ENCODE measurements at places on chromosomes 5 and 9.

- peaks cover 5% of the 10 kb centered on the region for H3K36me3 ChIP-seq
- H3K27ac ChIP-seq = no peak overlapping the region
- no peak overlapping the region for H3K4me3 ChIP-seq
- DNase-seq = no peak
- H3K4me1 ChIP-seq = peaks cover 6% of the 10 kb centered on the region
- peaks cover 64% of the 10 kb centered on the region for H3K27me3 ChIP-seq
These were observed 17.8 kb upstream of the CEP72 start for GRCh38 chr5:594226-594860.

DNA sequence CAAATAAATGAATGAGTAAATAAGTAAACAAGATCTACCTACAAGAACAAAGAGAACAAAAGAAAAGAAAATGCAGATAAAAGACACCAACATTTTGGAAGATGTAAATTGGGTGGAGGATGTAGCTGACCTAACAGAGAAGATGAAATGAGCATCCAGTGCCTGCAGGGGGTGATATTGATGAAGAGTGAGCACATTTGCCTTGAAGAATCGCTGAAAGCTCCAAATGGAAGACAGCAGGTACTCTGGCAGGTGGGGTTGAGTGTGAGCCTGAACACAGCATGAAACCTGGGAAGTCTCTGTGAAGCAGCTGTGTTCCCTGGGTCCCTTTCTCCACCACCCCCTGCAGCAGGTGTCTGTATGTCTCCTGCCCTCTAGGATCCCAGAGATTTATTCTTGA is 125.6 kb downstream of the NXNL2 start:
- H3K27me3 ChIP-seq = peaks cover 6% of the 10 kb centered on the region
- no peaks in the 10 kb centered on the region for H3K36me3 ChIP-seq
- no peak overlapping the region for H3K27ac ChIP-seq
- no peak overlapping the region for H3K4me3 ChIP-seq

- no peak overlapping the region for H3K27ac ChIP-seq
- no peak overlapping the region for H3K4me3 ChIP-seq
- peaks cover 40% of the 10 kb centered on the region for H3K27me3 ChIP-seq
- no peaks in the 10 kb centered on the region for H3K4me1 ChIP-seq
These were observed 67.0 kb downstream of the GABBR2 start for GRCh38 chr9:98641695-98642094.

GRCh38 chr9:133375116-133375723 is 640 bp downstream of the SURF4 start:
- H3K27me3 ChIP-seq = no peaks in the 10 kb centered on the region
- peak overlapping the region; percentile 97 for H3K4me3 ChIP-seq
- peaks cover 31% of the 10 kb centered on the region for H3K4me1 ChIP-seq
- DNase-seq = no peak

DNA sequence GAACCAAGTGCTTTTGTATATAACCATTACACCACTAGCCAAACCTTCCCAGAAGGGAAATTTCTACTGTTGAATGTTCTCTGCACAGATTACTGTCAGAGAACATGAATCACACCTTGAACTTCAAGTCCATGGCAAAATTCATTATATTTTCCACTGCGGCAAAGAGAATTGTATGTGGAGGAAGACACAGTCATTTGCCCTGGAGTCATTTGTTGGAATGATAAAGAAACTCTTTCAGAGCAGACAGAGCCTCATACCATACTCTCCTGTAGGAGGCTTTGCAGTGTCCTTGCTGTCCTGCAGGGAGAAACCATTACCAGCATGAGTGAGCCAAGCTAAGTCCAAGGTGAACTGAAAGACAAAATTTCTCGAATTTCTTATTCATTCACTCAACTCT is 369.0 kb downstream of the ARHGEF28 start:
- H3K27me3 ChIP-seq = peaks cover 8% of the 10 kb centered on the region
- H3K4me1 ChIP-seq = no peaks in the 10 kb centered on the region
- DNase-seq = no peak
- no peak overlapping the region for H3K27ac ChIP-seq
- no peaks in the 10 kb centered on the region for H3K36me3 ChIP-seq

All from stimulated activated naive B cell treated with anti-CD40 and anti-IgM and Interleukin-4, amounts not matched to agents 10 μg/mL and 1 μg/mL and 100 μg/mL, for 72 hours (primary cell).